ENCODE measurements at places on chromosomes 11 and 22. TPM values are rescaled to one million over a fixed set of nuclear protein-coding genes. Genes with fewer than 3 reads are reported as not detected.

Gene KCNE3
- total RNA-seq = 1.9 TPM

Gene KRTAP5-1
- not detected for total RNA-seq

Gene OR51E2
- not detected for total RNA-seq

Gene PANX3
- not detected for total RNA-seq

Gene APOBEC3B
- 19.6 TPM for total RNA-seq

Gene ABTB2
- total RNA-seq = 3.2 TPM

Gene OR8D2
- not detected for total RNA-seq

Gene OR51G2
- total RNA-seq = not detected

Gene MS4A7
- not detected for total RNA-seq

GRCh38 chr11:45670386-45671135, 5.1 kb upstream of the CHST1 start:
- no peak for DNase-seq

- no peak for DNase-seq
These were observed 628 bp upstream of the GGA1 start for GRCh38 chr22:37607935-37608476.

- no peak for DNase-seq
These were observed 91.4 kb downstream of the JRKL start for GRCh38 chr11:96481204-96481603.

DNA sequence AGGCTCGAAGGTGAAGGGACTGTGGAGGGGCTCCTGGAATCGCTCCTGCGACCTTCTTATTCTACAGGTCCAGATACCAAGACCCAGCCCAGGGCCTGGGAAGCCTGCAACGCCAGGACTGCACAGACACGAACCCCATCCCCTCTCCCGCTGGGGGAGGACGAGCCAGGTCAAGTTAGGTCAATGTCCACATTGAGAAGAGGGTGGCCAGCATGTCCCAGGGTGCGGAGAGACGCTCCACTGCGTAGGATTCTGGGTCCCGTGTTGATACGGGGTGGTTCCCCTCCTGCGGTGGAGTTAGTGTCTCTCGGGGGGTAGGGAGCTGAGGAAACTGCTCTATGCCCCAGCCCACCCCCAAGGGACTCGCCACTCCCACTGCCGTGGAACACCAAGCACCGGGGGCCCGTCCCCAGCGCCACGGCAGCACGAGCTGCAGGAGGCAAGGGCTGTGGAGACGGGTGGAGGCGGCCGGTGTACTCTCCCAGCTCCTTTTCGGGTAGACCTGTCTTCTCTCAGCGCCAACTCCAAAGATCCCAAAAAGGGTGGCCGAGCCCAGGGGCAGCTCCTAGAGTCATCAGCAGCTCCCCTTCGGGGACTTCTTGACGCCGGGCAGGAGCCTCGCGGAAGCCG, 1.6 kb downstream of the GSC2 start:
- no peak for DNase-seq

DNA sequence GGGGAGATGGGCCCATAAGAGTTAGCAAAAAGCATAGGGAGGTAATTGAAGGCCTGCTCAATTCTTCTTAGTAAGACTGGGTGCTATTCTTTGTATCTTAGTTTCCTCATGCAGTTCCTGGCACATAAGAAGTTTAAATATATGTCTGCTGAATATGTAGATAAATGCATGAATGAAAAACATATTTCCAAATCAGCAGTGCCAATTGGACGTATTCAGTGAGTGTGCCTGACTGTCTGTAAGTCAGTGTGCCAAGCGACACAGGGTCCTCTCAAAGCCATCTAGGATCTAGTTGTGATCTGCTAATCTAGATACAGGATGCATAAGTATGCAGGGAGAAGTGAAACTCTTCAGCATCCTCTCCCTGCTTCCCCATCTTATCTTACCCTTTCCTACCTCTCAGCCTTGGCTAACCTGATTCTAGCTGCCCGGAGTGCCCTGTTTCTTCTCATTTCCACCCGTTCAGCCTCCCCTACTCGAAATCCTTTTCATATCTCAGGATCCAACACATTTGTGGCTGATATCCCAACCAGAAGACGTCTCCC, 91.1 kb upstream of the SORL1-AS1 start:
- no peak for DNase-seq

DNA sequence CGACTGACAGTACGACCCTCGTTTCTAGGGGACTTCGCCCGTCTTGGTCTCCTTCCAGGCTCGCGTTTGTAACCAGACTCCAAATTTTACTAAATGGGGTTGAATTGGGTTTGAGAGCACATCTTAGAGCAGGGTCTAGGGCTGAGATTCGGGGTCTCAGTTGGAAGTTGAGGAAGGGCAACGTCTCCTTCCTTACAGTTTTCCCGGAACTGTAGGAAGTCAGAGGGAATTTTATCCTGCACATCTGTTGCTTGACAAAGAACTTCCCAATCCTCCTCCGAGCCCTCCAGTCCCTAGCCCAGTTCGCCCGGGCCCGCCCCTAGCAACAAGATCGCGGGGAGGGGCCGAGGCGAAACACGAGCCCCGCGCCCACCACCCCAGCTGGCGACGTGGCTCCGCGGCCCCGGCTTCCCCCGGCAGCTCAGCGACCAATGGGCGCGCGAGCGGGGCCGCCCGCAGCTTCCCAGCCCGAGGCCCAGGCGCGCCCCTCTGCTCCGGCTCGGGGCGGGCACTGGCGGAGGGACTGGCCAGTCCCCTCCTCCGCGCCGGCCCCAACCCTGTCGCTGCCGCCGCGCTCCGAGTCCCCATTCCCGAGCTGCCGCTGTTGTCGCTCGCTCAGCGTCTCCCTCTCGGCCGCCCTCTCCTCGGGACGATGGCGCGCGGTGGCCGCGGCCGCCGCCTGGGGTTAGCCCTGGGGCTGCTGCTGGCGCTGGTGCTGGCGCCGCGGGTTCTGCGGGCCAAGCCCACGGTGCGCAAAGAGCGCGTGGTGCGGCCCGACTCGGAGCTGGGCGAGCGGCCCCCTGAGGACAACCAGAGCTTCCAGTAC, at the start of gene RCN1:
TSS of gene RCN1 (plus strand) at position 530 of the 826 bp plus-strand sequence. CDS start at position 653, 123 bp downstream.
- peak; percentile 81 for DNase-seq

DNA sequence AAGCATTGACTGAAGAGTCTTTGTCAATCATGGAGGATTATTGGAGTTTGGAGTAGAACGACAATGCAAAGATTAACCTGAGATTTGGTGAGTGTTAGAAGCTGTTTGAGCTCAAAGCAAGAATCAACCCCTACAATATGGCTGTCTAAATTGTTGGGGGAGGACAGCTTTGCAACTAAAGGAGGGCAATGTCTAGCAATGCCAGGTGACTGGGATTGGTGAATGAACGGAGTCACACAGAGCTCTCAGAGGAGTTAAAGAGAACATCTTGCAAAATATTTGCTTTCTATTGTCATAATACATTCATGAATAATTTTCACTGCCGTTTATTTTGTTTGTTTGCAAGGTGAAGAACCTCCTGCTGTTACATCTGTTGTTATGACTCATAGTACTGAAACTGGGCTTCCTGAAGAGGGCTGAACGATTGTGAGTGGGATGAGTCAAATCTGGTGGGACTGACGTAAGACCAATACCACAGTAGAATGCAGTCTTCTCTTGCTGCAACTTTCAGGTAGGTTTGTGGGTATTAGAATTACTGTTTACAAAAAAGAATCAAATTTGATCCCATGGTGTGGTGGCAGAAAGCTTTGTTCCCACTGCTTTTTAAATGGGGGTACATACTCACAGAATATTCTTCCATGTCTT, 281.9 kb downstream of the CADM1 start:
- DNase-seq = peak; percentile 80

DNA sequence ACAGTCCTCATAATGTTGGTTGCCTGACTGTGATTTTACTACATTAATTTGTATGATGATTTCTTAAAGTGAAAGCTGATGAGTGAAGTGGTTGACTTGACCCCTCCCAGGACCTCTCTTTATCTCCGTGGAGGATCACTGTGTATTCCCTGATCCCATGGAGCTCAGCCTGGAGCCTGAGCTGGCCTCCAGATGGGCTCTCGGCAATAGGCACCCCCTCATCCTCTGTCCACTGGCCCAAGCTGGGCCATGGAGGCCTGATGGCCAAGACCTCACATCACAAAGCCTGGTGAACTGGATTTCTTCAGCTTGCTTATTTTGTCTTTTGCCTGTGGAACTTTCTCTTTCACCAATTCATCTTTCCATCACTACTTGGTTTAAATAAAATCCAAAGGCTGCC, 75.2 kb downstream of the WNT11 start:
- DNase-seq = peak; percentile 18

DNA sequence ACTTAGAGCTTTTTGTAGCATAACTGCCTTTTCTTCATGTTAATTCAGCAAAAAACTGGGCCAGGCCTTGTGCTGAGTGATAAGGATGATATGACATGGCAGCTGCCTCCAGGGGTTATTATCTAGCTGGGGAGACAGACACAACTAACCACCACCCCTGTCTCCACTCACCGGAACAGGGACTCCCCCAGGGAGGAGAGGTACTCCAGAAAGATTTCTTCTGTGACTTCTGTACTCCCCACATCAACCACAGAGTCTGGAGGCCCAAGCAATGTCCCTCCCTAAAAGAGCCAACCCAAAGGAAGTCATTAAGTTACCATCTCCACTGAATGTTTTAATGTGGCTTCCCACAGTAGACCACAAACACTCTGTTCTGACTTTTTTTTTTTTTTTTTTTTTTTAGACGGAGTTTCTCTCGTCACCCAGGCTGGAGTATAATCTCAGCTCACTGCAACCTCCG, 14.3 kb upstream of the PMM1 start:
- DNase-seq = peak; percentile 52

DNA sequence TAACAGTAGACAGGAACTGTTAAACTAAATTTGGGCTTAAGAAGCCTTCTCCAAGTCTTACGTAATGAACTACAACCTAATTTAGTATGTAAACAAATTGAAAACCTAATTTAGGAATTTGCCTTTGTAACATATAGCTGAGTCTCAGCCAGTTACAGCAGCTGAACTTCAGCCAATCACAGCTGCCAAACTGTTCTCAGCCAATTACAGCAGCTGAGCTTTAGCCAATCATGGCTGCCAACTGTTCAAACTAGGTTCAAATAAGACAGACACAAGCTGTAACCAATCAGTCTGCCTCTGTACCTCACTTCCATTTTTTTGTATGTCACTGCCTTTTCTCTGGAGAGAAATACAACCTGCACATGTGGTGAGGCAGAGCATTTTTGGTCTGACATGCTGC, 95.0 kb upstream of the CD44 start:
- no peak for DNase-seq

DNA sequence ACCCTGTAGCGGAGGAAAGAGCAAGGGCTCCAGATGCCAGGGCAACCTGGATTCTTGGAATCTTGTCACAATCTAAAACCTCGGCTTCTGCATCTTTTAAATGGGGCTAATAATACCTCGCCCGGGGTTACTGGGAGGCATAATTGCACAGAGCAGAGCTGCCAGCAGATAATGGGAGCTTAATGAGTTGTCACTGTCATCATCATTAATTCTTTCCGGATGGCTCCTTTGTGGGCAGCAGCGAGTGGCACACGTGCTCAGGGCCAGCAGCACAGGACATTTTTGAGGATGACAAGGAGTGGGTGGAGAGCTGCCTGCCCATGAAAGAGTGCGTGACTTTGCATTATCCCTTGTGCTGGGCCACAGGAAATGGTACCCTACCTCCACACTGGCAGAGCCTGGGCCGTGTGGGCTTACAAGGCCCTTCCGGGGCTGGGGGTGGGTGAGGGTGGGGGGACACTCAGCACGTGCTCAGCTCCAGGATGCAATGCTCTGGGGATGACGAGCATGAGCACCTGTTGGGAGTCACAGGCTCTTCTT, 5.7 kb downstream of the PDGFB start:
- no peak for DNase-seq

- DNase-seq = no peak
These were observed 97.6 kb downstream of the KCNQ1 start for GRCh38 chr11:2542406-2542805.

DNA sequence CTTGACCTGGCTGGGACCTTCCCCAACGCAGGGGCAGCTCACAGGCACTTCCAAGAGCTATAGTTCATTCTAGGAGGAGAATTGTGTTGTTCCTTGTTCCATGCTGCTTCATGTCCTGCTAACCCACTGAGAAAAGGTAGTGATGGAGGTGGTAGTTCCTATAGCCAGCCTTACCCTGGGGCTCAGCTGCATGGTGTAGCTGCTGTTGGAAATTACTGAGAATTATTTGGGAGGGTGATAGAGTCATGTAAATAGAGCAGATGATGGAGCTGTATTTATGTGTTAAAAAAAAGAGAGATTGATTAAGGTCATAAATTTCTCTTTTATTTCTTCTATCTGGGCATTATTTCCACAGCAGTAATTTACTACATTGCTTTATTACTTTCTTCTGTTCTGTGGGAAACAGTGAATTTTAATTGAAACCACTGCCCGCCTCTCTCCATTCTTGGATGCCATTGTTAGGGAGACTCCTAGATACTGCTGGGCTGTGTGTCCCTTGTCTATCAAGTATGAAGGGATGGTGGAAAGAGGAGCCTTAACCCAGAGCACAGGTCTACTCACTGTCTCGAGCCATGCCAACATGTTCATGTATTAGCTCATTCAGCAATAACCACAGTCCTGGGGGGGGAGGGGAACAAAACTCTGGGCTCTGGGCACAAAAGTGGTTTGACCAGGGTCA, 309.2 kb downstream of the FAT3 start:
- no peak for DNase-seq

DNA sequence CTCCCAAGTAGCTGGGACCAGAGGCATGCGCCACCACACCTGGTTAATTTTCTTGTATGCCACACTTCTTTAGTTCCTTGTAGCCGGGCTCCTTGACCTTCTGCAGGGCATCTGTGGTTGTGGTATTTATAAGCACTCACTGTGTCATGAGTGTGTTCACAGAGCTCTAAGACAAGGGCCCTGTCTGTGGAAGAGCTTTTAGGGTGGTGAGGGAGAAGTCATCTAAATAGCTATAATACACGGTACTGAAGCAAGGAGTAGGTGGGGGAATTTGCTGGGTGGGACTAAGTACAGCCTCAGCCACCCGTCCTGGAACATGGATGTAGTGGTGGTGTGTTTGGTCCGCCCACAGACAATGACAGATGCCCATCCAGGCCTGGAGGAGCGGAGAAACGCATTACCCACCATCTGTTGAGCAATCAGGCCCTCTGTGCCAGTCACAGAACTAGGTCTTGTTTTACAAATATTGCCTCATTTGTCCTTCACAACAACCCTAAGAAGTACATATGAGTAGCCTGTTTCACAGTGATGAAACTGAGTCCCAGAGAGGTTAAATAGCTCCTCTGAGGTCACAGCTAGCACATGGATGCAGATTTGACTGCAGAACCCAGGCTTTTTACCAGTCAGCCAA, 10.1 kb downstream of the ACO2 start:
- no peak for DNase-seq

- DNase-seq = no peak
These were observed 3.3 kb downstream of the RAB6A start for GRCh38 chr11:73757598-73757997.

- no peak for DNase-seq
These were observed 379.4 kb downstream of the CADM1 start for GRCh38 chr11:115124786-115125185.
